ENCODE measurements at places on chromosomes 11 and 22.

DNA sequence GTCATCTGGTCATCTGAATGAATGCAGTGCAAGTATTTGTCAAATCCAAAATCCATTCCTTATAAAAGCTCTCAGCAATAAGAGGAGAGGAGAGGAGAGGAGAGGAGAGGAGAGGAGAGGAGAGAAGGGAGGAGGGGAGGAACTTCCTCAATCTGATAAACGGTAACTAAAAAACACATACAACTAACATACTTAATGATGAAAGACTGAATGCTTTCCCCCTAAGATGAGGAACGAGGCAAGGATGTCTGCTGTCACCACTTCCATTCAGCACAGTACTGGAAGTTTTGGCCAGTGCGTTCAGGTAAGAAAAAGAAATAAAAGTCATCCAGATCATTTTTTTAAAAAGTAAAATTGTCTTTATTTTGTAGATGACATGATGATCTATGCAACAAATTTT, 80.4 kb downstream of the CD82 start:
- no peak for DNase-seq

DNA sequence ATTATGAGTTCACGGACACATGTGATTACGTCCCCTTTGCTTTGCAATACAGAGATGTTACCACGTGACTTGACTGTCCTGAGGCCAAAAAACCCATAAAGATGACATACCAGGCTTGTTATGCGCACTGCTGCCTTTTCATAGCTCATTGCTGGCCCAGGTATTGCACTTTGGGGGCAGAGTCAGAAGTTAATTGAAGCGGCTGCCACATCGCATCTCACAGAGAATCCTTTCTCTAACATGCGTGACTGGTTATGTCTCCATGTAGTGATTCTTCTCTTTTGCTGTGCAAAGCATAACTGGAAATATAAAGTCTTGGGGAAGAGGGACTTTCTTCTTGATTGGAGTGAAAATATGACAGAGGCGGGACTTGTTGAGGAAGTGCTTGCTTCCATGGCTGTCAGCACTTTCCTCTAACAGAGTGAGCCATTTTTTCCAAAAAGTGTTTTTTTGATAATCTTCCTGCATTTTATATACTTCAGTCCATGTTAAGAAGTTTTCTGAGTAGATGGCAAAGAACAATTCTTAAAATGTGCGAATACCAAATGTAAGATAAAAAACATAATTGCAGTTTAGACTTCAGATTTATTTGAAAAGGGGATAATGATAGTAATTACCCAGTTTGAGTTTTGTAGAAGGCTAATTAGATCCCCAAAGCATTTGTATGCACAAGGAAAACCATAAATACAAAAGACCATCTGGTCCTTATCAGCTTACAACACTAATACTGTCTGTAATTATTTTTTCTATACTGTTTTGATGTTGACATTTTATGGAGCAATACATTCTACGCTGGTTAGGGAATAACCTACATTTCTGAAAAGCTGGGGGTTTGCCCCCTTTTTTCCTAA, 324.6 kb upstream of the MTNR1B start:
- no peak for DNase-seq

GRCh38 chr11:70525006-70525405, 126.7 kb downstream of the CTTN start:
- no peak for DNase-seq

GRCh38 chr11:78138291-78138690, 1.1 kb downstream of the ALG8 start:
- no peak for DNase-seq

DNA sequence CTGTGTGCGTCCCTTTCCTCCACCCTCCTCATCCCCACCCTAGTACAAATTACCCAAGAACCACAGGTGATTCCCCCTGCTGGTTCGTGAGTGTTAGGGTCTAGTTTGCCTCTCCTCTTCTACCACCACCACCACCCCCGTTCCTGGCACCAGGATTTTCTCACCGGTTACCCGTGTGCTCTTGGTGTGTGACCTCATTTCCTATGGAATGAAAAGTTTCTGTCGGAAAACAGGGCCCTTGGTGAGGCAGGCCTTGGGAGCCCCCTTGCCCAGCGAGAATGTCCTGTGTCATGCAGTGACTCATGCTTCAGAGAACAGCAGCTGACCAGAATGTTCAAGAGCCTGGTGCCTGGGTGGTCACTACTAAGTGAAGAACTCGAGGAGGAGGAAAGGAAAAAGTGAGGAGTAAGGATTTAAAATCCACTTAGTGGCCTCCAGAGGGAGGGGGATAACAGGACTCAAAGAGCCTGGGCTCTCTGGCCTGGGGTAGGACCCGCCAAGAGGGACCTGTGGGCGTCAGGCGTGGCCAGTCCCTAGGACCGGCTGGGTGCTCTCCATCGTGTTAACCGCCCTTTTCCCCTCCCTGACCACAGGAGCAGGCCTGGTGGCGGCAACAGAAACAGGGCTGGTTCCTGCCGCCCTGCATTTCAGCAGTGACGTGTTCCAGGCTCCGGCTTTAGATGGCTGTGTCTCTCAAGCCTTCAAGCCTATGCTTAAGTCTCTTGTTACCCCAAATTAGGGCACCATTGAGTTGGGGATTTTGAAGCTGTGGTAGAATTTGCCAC, 30.2 kb downstream of the C22orf31 start:
- DNase-seq, result no peak

GRCh38 chr11:36253238-36253637, 36.0 kb downstream of the COMMD9 start:
- no peak for DNase-seq

DNA sequence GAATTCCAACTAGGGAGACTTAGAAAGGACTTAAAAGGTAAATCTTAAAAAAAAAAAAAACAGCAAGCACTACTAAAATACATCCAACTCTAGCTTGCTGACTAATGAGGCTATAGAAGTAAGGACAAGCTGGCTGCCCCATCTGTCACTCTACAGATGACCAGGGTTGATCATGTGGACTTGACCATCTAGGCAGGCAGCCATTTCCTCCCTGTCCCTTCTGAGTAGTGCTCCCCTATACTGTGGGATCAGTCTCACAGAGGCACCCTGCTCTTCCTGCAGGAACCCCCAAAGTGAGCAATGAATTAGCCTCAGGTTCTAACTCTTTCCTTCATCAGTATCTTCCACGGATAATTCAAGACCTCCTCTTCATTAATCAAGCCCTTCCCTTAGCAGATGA, 12.3 kb downstream of the SLC1A2 start:
- DNase-seq, result no peak

- DNase-seq, result no peak
These were observed 8.6 kb downstream of the HSD17B12 start for GRCh38 chr11:43689167-43689566.

GRCh38 chr11:2447253-2447950, 2.6 kb downstream of the KCNQ1 start:
- no peak for DNase-seq

GRCh38 chr11:125175896-125176575, 11.5 kb downstream of the PKNOX2 start:
- no peak for DNase-seq

- no peak for DNase-seq
These were observed 89.8 kb downstream of the FBXO7 start for GRCh38 chr22:32564170-32565001.

All from NCI-H187 (cell line).